Astrocyte of the spinal cord (primary cell): ENCODE measurements at places on chromosomes 7 and 10.

DNA sequence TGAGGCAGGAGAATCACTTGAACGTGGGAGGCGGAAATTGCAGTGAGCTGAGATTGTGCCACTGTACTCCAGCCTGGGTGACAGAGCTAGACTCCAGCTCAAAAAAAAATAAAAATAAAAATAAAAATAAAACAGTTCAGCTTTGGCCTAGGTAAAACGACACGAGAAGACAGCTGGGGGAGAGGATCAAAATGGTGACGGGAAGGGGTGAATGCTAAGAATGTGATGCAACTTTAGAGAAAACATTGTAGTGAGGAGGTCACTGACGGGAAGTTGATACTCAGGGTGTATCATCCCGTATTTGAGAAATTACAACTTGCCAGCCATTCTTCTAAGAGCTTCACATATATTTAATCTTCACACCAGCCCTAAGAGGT is 1.1 kb downstream of the NDST2 start:
- DNase-seq: no peak

- no peak for DNase-seq
These were observed 1.4 kb upstream of the GIMAP5 start for GRCh38 chr7:150735596-150736358.

DNA sequence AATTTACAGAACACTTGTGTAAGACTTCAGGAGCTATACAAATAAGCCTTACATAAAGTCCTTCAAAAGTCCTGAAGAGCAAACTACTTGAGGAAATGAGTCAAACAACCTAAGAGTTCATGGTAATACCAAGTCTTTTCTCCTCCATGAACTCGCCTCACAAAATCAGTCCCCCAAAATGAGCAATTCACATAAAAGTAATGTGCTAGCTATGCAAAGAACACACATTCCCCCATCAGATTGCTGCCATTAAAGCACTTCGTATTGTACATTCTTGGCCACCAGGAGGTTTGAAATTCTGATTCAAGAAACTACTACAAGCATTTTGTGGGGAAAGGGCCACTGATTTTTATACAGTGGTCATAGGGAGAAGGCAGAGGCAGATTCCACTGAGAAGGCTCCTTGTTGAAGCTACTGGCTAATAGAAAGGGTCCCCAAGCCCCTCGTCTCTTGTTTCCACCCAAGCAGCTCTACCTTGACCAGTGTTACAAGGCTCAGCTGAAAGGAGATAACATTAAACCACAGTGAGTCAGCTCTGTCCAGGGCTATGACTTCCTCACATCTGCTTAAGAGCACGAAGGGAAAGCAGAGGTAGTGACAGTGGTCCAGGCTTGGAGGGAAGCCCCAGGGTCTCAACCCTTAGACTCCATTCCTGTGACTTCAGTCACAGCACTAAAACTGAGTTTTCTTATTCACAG is 115.2 kb upstream of the CDK1 start:
- peak; percentile 65 for DNase-seq

DNA sequence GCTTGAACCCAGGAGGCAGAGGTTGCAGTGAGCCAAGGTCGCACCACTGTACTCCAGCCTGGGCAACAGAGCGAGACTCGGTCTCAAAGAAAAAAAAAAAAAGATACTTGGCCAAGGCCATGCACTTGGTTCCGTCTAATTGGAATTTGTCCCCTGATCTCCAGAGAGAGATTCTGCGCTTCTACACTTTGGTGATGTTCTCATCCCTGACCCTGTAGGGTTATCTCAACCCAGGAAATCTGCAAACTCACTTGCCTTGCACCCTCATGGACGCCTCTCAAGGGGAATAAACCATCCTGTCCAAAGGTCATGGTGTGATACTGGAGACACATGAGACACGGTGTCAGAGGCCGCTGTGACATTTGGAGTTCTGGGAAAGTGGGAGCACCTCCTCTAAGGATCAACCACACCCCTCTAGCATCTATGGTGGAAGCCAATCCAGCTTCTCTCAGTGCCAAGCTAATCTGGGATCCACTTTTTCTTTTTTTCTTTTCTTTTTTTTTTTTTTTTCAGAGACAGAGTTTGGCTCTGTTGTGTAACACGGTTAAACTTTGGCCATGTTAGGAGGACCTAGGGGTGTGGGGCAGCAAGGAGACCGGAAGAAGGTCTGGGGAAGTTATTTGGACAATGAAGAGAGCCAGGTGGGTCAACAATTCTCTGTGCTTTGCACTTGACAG is 7.8 kb upstream of the POR start:
- DNase-seq: no peak

DNA sequence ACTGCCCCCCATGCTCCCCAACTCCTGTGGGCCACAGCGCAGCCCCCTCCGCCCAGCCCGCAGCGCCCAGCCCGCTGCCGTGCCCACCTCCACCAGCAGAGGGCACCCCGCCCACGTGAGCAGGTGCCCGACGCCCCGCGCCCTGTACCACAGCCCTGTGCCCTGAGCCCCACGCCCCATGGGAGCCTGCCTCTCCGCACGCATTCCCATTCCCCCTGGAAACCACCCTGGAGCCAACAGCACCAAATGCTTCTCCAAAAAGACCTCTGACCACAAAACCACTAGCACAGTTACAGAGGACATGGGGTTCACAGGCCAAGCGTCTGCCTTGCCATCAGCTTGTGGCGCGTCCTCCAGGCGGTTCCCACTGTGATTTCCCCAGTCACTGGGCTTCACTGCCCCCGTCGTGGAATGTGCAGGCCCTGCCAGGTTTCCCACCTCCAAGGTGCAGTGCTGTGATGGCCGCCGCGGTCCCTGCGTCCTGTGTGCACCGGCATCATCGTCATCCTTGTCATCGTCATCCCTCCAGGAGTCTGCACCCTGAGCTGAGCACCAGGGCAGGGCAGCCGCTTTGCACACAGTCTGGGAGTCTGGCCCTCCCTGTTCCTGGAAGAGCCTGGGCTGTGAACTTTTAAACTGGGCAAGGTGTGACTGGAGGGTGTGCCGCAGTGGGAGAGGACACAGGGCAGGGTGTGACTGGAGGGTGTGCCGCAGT is 61.7 kb downstream of the PWWP2B start:
- DNase-seq: no peak

DNA sequence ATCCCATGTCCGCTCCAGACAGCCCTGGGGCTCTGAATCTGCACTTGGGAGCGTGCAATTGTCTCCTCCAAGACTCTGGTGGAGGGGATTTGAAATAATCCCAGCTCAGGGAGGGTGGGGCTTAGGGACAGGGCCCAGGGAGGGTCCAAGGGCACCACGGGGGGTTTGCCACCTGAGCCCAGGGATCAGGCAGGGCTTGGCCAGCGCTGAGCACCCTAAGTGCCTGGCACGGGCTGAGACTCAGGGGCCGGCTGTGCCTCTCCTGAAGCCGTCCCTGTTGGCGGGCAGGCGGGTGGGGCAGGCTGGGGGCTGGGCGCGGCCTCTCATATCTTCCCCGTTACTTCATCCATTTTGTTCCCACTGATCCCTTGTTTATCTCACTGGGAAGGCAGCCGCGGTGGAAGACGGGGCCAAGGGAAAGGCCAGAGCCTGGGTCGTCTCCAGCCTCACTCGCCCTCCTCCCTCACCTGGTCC is 41.8 kb upstream of the ELN start:
- DNase-seq: no peak

- no peak for DNase-seq
These were observed 156.5 kb upstream of the NPS start for GRCh38 chr10:127392351-127393235.

GRCh38 chr10:68924593-68924992 is 23.5 kb downstream of the DDX50 start:
- DNase-seq: peak; percentile 56

GRCh38 chr10:121525251-121526134 is 72.8 kb downstream of the FGFR2 start:
- DNase-seq: no peak

- peak; percentile 33 for DNase-seq
These were observed 8.0 kb downstream of the RSU1 start for GRCh38 chr10:16809074-16809718.

DNA sequence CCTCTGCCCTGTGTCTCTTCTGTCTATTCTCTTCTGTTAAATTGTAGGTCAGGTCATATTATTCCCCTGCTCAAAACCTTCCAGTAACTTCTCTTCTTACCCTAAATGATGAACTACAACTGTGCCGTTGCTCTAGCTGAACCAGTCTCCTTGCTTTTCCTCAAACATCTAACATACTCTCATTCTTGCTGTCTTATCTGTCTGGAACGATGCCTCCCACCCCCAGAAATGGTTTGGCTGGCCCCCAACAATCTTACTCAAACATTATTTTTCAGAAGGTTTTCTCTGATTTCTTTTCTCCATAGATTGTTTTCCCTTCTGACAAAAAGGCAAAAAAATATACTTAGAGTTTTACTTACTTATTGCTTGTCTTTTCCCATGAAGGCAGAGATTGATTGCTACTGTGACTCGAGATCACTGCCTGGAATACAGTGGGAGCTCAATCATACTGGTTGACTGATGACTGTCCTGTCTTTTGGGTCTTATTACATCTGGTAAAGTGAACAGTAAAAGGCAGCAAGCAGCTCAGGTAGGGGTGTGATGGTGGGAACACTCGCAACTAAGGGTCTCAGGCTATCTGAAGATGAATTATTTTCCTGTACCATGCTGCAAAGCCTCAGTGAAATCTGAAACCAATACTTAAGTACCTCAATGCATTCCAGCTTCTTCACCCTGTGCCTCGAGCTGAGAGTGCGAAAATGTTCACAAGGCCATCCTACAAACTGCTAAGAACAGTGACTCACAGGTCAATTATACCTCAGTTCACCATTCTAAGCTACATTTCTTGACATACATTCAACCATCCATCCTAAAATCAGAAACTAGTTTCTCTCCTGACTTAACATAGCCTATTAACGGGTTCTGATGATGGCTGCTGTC is 67.6 kb downstream of the DNMBP start:
- DNase-seq: peak; percentile 88

DNA sequence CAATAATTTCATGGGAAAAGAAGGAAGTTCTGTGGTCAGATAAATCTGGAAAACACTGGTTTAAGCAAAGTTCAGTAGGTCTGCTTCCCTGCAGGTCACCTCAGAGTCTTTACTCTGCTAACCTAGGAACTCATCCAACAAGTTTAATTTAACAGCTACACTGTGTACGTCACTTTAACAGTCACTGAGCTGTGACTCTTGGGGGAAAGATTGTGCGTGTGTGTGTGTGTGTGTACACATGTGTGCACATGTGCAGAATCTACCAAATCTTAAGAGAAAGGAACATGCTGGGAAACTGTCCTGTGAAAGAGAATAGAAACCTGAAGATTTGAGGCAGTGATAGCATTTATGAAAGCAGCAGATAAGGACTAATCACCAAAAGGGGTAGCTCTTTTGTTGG is 62.6 kb downstream of the IKZF1 start:
- DNase-seq: no peak
